ENCODE measurements at places on chromosomes 5 and 9.
A peak's percentile ranks its signal among the peaks of the same experiment; 100 is the strongest.

GRCh38 chr5:16934123-16934522 is 2.0 kb downstream of the MYO10 start:
- DNase-seq, result peak; percentile 69

- no peak for DNase-seq
These were observed 138.0 kb downstream of the KDM4C start for GRCh38 chr9:6895754-6896153.

- no peak for DNase-seq
These were observed 69.9 kb upstream of the OR2K2 start for GRCh38 chr9:111399772-111400563.

DNA sequence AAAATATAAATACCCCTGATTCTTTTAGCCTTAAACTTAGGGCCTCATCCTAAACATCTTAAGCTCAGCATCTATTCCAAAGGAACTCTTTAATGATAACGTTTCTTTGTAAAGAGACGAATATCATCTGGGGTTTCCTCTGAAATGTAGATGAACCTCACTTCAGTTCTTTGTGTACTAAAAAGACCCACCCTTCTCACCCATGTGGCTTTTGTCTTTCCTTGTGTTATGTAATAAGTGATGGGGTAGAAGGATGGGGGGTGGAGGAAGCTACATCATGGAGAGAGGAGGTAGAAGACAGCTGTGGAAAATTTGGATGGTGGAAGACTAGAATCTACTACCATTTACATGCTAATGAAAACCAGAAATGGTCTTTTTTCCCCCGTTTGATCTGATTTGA is 111.0 kb downstream of the NDUFS4 start:
- DNase-seq, result no peak

- DNase-seq, result peak; percentile 58
These were observed 65.0 kb downstream of the FGF18 start for GRCh38 chr5:171484460-171484899.

DNA sequence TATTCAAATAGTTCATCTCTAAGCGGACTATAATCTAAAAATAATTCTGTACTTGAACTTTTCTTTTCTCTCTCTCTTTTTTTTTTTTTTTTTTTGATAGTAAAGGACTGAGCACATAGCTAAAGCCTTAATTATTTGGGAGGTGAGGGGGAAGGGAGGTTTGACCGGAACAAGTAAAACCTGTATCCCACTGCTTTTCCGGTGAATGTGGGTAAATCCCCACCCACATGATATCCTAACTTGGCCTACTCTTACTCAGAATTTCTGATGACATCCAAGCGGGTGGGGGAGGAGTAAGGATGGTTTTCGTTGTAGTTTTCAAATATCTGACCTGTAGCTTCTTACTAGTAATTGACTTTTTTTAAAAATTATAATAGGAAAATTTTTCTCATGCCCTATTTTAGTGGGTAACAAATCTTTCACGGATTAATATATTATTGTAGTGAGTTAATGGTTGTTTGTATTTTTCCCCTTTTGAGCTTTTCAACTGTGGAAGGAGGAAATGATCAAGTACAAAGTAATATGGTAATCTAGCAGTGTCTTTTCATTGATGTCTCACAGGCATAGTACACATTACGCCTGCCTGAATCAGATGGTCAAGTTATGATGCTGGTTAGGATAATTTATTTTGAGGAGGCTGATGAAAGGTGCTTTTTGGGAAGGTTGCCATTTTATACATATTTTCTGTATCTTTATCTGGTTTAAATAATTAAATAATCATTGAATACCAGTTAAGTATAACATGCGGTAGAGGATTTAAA is 2.2 kb upstream of the ELL2 start:
- no peak for DNase-seq

GRCh38 chr9:134358662-134359319 is 32.5 kb downstream of the RXRA start:
- no peak for DNase-seq

- DNase-seq, result no peak
These were observed 27.4 kb downstream of the LNPEP start for GRCh38 chr5:96963267-96963666.

DNA sequence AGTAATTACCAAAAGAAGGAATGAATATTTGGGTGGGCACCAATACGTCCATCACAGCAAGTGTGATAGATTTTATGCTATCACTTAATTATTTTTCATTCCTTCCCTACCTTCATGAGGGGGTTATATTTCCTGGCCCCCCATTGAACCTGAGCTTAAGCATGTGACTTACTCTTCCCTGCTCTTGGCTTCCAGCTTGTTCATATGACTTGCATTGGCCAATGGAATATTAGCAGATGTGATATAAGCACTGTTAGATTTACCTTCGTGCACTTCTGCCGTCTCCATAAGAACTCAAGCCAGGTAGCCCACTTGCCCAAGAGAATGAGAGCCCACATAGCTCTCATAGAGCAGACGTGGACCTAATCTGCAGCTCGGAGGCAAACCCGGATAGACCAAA is 99.1 kb upstream of the SMARCA2 start:
- DNase-seq, result no peak

DNA sequence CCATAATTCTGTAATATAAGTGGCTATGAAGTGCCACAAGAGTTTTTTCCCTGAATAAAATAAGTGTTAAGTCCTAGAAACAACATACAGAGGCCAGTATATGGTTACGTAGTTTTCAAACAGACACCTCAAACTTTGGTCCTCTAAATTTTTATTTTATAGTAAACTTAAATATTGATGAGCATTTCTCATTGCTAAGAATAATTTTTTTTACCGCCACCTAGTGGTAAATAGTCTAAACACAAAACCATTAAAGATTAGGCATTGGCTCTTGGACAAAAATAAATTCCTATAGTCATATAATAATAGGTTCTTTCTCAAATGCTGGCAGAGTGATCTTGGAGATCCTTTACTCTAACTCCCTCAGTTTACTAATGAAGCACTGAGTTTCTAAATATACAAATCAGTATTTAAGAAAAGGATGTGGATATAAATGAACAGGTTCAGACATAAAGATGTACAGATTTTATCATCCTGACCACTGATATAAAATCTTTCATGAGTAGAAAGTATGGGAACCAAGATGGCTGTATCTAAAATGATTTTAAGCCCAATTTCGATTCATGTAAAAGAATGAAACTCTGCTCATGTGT is 136.2 kb downstream of the FANCC start:
- no peak for DNase-seq

DNA sequence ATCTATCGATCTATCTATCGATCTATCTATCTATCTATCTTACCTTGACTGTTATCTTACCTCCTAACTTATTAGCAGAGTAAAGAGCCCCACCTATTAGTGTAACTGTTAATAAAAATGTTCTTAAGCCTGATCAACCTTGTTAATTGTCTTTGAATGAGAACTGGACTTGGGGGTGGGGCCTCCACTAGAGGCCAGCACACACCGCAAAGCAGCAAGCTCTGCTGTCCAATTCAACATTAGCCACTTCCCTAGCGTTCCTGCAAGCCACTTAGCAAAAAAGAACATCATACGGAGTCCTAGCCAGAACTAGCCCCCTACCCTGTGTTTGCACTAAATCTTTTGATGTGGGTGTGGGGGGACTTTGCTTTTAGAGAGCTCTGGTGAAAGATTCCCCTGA is 515.8 kb downstream of the KDM4C start:
- no peak for DNase-seq
